Mesenteric fat pad (tissue), 1 donor: ENCODE measurements at places on chromosomes 12 and 14. TPM values are rescaled to one million over a fixed set of nuclear protein-coding genes. Genes with fewer than 3 reads are reported as not detected.

LDHB gene
- total RNA-seq, result 900 TPM

DNA sequence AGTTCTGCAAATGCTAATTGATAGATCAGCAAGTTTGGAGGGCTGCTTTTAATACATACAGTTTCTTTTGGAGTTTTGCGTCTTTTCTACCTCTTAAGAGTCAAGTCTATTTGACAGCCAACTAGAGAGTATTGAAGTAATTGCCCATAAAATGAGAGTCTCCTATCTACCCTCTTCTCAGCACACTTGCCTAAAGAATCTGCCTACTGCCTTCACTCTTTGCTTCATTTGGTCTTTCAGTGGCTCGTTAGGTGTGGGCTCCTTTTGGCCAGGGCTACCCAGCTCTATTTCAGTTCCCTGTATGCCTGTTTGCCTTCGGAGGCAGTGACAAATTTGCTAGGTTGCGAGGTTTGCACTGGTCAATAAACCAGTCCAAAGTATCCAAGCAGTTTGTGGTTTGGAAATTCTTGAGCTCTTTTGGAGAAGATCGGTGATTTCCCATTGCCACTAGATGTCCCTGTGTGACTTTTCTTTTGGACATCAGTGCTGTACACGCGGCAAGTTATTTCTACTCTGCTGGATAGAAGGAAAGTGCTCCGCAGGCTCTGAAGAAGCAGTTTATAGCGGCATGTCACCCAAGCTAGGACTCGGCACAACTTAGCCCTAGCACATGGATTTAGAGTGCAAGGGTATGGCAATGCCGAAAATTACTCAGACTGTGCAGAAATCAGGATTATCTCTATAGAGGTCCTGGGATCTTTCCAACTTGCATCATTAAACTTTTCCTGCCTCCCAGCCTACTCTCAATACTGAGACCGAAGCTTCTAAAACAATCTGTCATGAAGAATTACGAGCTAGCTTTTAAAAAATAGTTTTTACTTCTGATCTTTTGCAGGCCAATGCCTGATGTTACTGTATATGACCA is 38.6 kb downstream of the MGST1 start:
- DNase-seq, result no peak

- DNase-seq, result no peak
These were observed 425.3 kb downstream of the ZFP36L1 start for GRCh38 chr14:68367536-68367935.

- no peak for DNase-seq
These were observed 6.6 kb downstream of the ZNF385A start for GRCh38 chr12:54377797-54378515.

DNA sequence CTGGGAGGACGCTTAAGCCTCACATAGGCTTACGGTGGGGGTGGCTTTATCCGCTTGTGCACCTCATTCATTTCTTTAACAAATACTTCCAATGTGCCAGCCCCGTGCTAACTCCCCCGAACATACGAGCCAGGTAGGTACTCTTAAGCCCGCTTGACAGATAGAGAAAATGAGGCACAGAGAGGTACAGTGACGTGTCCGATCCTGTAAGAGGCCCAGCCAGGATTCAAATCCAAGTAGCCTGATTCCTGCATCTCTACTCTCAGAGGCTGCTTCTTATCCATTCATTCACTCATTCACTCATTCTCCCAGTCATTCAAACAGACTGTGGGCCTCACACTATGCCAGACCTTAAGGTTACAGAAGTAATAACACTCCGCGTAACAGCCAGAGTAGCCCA is 477 bp downstream of the OAS3 start:
- DNase-seq, result no peak
